ENCODE measurements at places on chromosomes 11 and 22.

- DNase-seq, result no peak
Observed at GRCh38 chr22:50146439-50147238, 23.9 kb upstream of the PANX2 start.

- no peak for DNase-seq
Observed at GRCh38 chr11:103279821-103280220, 170.6 kb downstream of the DYNC2H1 start.

DNA sequence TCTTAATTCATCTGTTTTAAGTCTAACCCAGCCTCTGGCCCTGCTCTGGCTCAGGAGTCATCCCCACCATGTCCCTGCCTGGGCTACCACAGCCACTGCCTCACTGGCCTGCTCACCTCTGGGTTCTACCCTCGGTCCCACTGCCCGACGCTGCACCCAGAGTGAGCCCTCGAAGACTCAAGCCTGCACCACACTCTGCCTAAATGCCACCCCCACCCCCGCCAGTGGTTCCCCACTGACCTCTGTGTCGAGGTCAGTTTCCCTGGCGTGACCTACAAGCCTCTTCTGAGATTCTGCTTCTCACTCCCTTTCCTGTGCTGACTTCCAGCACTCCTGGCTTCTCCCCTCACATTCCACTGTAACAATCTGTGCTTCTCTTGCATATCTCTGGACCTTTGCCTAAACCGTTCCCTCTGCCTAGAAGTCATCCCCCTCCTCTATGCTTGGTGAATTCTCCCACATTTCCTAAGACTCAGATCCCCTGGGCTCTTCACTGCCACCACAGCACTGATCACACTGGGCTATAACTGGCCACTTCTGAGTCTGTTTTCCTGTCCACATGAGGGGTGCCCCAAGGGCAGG lies 12.5 kb upstream of the PDE2A start:
- DNase-seq, result no peak

DNA sequence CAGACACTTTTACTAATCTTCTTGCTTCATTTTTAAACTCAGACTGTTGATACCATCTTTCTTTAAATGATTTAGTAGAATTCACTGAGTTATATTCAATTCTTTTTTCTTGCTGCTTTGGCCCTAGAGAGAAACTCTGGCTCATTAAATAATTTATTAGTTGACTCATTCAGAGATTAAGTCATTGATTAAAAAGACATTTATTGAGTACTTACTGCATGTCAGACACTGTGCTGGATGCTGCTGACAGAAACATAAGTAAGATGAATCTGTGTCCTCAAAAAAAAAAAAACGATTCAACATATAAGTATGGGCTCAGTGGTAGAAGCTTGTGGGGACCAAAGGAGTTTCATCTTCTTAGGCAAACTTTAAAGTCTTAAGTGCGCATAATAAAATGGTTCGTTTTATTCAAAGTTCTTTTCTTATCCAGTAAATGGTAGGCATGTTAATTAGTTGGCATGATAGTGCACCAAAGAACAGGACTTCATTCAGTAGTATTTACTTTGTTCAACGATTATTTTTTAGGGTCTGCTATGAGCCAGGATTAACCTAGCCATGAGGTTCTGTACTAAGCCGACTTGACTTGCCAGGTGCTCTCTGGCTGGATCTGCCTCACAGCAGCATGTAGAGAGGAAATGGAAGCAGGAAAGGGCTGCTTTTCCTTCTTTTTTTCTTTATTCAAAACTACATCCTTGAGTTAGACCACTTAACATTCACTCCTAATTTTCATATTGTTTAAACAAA lies 281.0 kb upstream of the CTSC start:
- DNase-seq, result no peak

- no peak for DNase-seq
Observed at GRCh38 chr22:21932347-21932746, 20.3 kb downstream of the PPM1F start.

DNA sequence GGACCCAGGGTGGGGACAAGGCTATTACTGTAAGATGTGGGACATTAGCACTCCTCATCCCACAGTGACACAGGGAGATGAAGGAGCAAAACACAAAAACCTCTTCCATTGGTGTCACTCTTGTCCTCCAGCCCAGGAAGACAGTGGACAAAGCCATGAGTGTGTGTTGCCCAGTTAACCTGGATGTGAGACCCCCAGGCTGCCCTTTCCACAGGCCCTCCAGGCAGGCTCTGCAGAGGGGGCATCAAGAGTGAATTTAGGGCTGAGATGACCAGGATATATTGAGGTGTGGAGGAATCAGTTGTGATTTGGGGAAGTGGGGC lies 111.3 kb downstream of the GGTLC2 start:
- no peak for DNase-seq

DNA sequence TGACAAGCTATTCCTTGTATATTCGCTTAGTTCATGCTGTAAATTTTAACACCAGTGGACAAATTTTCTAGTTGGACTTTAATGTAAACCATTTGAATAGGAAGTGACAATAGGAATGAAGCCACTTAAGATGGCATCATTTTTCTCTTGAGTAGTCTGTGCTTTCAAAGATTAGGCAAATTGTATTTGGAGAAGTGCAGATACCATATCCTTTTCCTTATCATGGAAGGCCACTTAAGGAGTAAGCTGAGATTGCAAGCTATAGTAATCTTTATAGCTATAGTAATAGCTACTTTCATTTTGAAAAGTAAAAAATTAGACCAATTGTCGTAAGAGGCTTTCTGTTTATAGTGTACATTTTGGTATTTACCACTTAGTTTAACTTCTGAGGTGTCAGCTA lies 12.8 kb downstream of the CAPRIN1 start:
- no peak for DNase-seq

- DNase-seq, result no peak
Observed at GRCh38 chr11:93001806-93002205, 32.4 kb downstream of the MTNR1B start.

DNA sequence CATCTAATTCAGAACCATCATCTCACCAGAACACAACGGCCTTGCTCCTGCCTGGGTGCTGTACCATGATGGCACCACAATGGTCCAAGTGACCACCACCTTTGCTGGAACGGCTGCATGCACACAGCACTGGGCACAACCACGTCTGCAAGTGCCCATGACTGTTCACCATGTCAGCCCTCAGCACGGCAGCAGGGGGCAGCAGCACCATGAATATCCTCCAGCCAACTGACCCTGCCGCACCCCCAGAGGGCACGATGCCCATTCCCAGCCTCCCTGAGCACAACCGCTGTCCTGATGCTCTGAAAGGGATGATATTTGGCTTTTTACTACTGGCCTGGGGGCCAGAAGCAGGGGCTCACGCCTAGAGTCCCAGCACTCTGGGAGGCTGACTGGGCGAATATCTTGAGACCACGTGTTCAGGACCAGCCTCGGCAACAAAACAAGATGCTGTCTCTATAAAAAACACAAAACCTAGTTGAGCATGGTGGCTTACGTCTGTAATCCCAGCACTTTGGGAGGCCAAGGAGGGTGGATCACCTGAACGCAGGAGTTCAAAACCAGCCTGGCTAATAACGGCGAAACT lies 25.7 kb downstream of the DRD4 start:
- peak; percentile 27 for DNase-seq

DNA sequence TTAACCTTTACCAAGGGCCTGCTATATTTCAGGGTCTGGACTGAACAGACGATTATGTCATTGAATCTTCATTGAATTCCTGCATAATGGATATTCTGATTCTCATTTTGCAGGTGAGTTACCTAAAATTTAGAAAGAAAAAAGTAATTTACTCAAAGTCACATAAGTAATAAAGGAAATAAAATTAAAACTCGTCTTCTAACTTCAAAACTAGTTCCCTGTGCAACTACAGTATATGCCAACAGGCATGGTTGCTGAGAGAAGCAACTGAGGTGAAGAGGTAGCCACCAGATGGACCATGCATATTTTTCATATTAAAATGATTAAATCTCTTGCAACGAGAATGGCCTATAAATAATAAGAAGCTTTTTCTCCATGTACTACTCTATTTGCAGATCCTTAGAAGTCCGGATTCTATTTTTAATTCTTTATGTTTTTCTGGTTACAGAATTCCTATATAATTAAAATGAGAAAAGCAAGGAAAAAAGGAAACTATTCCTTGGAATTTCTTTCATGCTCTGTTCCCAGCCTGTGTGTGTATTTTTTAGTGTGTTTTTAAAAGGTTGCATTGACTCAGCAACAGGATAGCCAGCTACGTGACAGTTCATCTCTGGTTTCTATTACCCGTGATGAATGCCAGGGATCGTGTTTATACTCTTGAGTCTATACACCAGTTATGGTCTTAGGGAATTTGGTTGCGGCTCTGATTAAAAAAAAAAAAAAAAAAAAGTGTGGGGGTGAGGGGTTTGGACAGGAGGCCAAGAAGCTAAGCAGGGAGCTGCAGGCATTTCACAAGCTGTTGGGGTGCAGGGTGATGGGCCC lies 186.8 kb downstream of the ETS1 start:
- no peak for DNase-seq

DNA sequence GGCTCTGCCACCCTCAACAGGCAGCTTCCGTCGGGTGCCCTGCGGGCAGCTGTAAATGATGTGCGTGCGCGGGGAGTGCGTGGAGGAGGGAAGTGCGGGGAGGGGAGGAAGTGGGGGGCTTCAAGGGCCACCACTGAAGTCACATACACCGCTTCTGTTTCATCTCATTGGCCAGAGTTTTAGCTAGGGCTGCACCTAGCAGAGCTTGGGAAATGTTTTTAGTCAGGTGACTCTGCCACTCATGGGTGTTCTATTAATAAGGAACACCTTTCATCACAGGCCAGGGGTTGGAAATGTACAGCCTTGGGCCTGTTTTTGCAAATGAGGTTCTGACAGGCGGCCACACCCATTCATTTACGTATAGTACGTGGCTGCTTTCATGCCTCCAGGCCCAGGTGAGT lies 14.6 kb downstream of the FAM118A start:
- no peak for DNase-seq

DNA sequence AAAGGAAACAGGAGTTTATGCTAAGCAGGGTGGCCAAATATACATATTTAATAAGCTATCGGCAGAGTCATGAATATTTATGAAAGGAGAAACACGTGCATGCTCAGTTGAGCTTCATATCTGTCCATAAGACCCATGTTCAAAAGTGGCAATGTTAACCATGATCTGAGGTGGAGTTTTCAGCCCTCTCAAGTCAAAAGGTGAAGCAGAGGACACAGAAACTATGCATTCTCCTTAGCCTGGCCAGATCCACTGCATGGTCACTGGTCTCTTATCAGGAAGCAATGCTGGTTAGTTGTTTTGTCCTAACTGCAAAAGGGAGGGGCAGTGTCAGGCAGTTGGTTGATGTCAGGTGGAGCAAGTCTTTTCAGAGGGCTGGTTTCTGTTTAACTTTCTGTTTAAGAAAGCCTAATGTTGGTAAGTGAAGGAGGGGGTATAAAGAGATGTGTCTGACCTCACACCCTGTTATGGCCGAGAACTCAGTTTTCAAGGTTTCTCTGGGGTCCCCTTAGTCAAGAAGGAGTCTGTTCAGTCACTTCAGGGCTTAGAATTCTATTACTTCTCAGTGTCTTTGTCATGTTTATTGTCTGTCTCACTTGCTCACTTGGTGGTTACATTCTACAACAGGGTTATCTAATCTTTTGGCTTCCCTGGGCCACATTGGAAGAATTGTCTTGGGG lies 5.5 kb upstream of the SELENOH start:
- DNase-seq, result no peak

All from stimulated activated naive B cell treated with anti-CD40 and anti-IgM and Interleukin-4, amounts not matched to agents 10 μg/mL and 1 μg/mL and 100 μg/mL, for 72 hours (primary cell).